ENCODE measurements at places on chromosomes 4 and X.
A peak's percentile ranks its signal among the peaks of the same experiment; 100 is the strongest.

GRCh38 chr4:153079857-153080391 is 124.3 kb upstream of the TRIM2 start:
- peak; percentile 66 for DNase-seq

DNA sequence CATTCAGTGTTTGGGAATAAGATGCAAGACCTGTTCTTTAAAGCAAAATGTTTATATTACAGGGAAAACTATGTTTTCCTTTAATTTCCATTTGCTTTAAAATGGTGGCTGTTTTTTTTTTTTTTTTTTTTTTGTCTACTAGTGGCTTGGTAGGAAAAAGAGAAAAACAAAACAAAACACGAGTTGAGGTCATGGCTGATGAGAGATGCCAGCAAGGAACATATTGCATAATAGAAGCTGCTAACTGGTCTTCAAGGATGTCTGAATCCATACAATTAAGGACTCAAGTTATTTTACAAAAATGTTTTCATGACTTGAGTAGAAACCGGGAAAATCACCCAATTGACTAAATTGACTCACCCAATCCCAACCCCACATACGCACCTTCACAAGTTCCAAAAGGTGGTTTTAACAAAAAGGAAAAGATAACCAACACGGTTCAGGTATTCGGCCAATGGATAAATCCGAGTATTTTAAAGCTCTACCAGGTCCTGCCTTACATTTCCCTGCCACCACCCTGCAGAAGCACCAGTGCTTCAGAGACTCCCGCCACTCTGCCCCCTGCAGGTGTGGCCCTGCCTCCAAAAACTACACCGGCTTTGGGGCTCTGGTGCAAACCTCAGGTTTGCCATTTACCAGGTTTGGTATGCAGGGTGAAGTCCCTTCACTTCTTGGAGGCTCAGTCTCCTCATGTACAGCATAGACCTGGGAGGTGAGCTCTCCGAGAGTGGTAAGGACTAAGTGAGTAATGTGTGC is 27.1 kb downstream of the PIR start:
- peak; percentile 20 for DNase-seq

GRCh38 chr4:144599621-144600020 is 46.3 kb upstream of the HHIP start:
- DNase-seq = no peak

GRCh38 chrX:115023139-115023538 is 5.7 kb upstream of the IL13RA2 start:
- no peak for DNase-seq

DNA sequence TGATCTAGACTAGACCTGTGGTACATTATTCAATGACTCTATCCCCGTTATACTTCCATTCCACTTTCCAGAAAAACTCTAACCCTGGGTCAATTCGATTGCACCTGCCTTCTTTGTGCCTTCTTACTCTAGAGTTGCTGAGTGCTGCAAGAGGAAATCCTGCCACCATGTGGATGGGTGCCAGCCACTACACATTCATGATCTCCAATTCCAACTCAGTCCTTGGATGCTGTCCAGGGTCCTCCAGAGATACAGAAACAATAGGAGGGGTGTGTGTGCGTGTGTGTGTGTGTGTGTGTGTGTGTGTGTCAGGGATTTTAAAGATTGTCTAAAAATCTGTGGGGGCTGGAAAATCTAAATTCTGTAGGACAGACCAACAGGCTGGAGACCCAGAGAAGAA is 42.9 kb upstream of the INTS6L start:
- DNase-seq = peak; percentile 59

GRCh38 chr4:2087170-2087569 is 28.0 kb downstream of the NAT8L start:
- peak; percentile 12 for DNase-seq

Measured in D341Med (cell line).